ENCODE measurements at places on chromosomes 5 and 9.
A peak's percentile ranks its signal among the peaks of the same experiment; 100 is the strongest.

GRCh38 chr9:37486616-37487548 is 1.1 kb downstream of the POLR1E start:
- no peak for DNase-seq

DNA sequence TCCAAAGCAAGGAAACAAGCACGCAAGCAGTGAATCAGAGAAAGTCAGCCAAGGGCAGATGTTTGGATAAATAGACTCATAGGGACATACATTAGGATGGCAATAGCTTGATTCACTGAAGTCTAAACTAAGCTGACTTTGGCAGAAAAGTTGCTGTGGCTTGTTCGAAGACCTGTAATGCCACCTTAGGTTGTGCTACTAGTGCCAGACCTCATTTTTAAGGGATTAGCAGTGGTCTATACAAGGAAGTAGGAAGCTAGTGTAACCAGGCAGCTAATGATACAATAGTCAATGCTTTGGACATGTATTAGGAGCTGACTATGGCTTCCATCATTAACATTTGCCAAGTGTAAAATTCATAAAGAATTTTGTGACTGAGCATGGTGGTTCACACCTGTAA is 63.1 kb downstream of the FCHO2 start:
- no peak for DNase-seq

DNA sequence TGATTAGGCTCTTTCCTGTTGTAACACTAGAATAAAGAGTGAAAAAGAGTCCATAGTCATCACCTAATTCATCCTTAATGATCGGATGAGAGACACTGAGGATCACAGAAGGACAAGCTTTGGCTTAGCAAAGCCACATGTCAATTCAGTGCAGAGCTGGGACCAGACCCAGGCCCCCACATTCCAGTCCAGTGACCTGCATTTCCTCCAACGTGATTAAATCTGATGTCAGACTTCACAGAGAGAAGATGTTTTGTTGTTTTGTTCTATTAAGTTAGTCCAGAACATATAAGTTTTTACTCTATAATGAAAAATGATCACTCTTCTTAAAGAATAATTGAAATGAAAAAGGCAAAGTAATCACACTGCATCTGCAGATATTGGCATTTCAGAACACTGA is 377.9 kb upstream of the PAPPA start:
- DNase-seq: no peak

DNA sequence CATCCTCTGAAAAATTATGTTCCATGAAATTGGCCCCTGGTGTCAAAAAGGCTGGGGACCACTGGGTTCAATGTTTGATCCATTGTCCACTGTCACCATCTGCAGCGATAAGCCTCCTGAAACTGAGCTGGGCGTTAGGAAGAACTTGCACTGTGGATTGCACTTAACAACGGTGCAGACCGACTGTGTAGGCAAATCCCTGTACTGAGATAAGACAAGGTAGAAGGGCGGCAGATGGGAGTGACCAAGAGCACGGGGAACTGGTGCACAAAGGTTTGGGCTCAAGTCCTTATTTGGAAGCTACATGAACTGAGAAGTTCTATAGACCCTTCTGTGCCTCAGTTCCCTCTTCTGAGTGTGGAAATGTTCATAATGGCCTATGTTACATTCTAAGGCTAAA is 41.6 kb upstream of the FLT4 start:
- DNase-seq: no peak

GRCh38 chr5:58852566-58852965 is 269.7 kb downstream of the RAB3C start:
- DNase-seq: no peak

DNA sequence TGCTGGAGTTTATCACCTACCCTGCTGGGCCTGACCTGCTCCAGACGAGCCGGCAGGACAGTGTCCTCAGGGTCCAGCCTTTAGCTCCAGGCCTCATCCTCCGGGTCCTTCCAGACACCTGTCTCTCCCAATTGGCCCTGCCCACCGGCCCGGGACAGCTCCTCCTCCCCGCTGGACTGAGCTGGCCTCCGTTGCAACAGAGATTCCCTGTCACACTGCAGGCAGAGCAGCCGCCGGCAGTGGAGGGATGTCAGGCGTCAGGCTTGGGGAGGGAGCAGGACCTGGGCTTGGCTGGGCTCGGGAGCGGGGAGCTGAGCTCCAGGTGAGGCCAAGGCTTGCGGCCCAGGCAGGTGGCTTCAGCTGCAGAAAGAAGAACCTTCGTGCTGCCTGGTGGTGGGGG is 1.7 kb downstream of the KCNT1 start:
- no peak for DNase-seq

DNA sequence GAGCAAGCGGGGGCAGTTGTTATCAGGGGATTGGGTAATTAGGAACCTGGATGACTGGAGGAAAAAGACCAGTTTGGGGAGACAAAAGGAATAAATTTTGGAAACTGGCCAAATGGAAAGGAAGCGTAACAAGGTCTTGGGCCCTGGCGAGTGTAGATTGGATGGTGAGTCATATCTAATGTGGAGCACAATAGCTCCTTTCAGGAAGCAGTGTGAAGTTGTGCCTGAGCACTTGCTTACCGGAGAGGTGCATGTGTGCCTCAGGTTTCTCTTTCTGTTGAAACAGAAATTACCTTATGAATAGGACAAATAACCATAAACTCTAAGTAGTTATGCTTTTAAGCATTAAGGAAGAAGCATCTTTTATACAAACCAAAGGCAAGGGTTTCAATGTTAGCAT is 176.4 kb downstream of the KIF4B start:
- no peak for DNase-seq

- no peak for DNase-seq
Observed at GRCh38 chr5:31221001-31221400, 27.5 kb downstream of the CDH6 start.

DNA sequence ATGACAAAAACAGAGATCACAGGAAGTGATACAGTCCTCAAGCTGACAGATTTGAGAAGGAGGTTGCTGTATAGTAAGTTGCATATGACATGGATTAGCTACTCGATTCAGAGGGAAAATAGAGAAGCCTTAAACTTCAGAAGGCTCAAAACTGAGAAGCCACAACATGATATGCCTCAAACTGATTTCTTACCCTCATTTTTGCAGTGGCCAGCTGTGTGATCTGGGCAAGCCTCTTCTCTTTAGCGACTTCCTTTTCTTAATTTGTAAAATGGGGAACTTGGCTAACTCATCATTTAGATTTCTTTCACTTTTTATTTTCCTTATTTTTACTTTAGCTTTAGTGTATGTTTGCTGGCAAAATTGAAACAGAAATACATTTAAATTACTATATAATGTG is 421.1 kb downstream of the KIF4B start:
- no peak for DNase-seq

GRCh38 chr5:177368869-177369644 is 11.3 kb downstream of the RGS14 start:
- no peak for DNase-seq

DNA sequence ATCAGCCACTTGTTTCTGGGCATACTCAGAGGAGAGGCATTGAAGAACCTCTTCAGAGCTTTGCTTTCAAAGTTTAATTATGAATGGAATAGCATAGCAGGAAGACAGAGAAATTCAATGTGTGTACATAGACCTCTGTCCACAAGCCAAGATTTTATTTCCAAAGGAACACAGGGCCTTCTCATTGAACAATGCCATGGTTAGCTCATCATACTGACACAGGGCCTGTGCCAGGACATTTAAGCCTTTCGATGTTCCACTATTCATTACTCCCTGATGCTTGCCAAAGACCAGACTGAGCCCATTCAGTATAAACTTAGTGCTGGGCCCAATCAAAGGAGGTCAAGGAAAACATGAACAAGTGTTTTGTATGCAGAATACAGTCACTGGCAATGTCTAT is 280.8 kb downstream of the FBXL17 start:
- no peak for DNase-seq

GRCh38 chr9:124149992-124150391 is 107.8 kb upstream of the NEK6 start:
- no peak for DNase-seq

DNA sequence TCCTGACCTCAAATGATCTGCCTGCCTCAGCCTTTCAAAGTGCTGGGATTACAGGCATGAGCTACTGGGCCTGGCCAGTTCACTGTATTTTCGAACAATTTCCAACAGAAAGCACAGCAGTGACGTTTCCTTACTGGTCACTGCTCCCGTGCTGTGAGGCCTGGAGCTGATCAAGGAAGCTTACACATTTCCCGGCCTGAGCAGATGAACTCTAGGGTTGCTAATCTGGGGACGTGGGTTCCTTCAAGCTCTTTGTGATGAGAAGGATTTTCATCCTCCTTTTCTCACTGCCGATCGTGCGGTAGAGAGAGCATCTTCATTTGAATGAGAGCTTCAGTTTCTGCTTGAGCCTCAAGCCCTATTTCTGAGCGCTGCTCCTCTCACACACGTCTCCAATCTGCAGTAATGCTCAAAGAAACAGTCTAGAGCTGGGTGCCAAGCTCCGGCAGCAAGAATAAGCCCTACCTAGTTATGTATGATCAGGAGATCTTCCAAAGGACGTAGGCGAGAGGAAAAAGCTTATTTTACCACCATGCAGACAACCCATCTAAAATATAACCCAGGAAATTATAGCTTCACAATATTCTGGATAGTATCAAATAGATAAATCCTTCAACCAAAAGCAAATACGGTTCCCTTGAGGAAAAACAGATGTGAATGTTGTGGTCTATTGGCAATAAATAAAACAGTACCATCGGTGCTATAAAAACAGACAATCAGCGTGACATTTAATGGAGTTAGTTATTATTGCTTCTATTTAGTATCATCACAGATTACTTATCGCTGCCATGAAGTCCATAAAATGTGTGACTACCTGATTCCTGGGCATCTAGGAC is 7.3 kb upstream of the SPATA24 start:
- no peak for DNase-seq

GRCh38 chr9:132768932-132769905 is 99.0 kb downstream of the GTF3C4 start:
- DNase-seq: peak; percentile 25

DNA sequence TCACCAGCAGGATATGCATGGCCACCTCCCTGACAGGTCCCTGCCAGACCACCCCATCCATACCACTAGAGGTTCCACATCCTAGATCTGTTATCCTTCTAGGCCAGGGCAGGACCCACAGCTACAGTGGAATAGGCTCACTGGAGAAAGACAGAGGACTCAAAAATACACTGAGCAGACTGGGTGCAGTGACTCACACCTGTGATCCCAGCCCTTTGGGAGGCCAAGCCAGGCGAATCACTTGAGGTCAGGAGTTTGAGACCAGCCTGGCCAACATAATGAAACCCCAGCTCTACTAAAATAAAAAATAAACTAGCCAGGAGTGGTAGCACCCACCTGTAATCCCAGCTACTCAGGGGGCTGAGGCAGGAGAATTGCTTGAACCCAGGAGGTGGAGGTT is 56.5 kb upstream of the TESK1 start:
- no peak for DNase-seq

DNA sequence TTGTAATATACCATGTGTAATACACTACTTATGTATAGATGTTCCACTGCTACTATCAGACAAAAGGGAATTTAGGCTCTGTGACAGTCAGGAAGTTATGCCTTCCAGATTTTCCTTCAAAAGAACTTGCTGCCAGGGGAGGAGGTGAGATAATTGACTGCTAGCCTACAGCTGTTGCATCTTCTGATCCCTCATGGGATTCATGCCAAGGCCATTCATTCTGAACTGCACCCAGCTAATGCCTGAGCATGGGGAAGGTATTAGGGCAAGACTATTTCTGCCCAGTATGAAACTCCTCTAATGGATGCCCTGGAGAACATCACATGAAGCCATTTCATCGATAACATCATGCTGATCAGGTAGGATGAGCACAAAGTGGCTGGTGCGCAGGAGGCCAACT is 746.5 kb upstream of the ZNF608 start:
- no peak for DNase-seq

GRCh38 chr9:35858458-35858857 is 11.7 kb downstream of the OR13J1 start:
- DNase-seq: no peak

GRCh38 chr9:77977210-77977611 is 54.4 kb downstream of the GNAQ start:
- no peak for DNase-seq

DNA sequence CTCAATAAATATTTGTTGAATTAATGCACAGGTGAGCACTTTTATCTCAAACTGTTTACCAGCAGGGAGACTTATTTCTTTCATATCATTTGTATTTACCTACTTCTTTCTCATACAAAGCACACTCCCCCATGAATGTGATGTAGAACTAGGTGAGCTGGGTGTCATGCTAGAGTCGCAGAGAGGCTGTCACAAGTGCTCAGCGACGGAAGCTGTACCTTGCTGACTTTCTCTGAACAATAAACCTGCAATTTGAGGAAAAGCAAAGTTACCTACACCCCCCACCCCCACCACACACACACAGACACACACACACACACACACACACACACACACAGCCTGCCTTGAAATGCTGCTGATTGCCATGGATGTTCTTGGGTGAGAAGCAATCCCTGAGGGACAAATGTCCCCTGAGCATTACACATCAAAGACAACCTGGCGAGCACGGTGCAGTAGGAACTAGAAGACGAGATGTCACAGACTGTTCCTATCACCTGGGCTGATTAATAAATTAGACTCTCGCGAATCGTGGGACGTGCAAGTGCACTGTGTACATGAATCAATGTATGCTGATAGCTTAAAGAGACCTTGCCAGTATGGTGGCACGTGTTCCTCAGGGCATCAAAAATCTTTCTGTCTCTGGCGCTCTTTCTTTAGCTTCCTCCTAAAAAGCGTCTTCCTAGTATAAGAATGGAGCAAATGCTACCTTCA is 66.1 kb downstream of the BRINP1 start:
- no peak for DNase-seq

DNA sequence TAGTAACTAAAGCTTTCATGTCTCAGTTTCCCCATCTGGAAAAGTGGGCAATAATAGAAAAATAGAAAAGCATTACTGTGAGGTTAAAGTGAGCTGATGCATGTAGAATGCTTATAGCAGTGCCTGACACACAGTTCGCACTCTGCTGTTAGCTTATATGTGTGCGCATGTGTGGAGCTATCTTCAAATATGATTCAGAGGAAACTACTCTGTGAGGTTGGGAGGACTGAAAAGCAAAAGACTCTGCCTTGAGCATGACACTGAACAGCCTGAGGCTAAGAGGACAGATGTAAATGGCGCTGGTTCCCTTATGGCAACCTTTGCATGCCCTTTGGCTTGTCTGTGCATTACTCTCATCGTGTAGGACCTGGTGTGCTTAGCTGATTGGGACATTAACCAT is 19.4 kb downstream of the NTRK2 start:
- no peak for DNase-seq

- no peak for DNase-seq
Observed at GRCh38 chr5:68646144-68646543, 430.6 kb downstream of the PIK3R1 start.

GRCh38 chr9:16191691-16192402 is 639.0 kb downstream of the CCDC171 start:
- no peak for DNase-seq

- DNase-seq: no peak
Observed at GRCh38 chr5:80502800-80503199, 14.9 kb downstream of the FAM151B start.

Measured in stimulated activated CD4-positive, alpha-beta T cell treated with anti-CD3 and anti-CD28 coated beads, Interleukin-1b, Interleukin-23, amount 100 ng/mL, for 1 hour (primary cell).